Activated CD4-positive, CD25-positive, alpha-beta regulatory T cell treated with anti-CD3 and anti-CD28 coated beads, Interleukin-2, amount 50 U/mL, for 24 hours (primary cell): ENCODE measurements at places on chromosomes 2 and 18.

- no peak for ATAC-seq
These were observed 6.7 kb downstream of the ZNF521 start for GRCh38 chr18:25345081-25345866.

GRCh38 chr2:8794923-8795825 lies 42.2 kb downstream of the KIDINS220 start:
- ATAC-seq = no peak

GRCh38 chr18:54359233-54359632 lies 1.5 kb downstream of the C18orf54 start:
- no peak for ATAC-seq

DNA sequence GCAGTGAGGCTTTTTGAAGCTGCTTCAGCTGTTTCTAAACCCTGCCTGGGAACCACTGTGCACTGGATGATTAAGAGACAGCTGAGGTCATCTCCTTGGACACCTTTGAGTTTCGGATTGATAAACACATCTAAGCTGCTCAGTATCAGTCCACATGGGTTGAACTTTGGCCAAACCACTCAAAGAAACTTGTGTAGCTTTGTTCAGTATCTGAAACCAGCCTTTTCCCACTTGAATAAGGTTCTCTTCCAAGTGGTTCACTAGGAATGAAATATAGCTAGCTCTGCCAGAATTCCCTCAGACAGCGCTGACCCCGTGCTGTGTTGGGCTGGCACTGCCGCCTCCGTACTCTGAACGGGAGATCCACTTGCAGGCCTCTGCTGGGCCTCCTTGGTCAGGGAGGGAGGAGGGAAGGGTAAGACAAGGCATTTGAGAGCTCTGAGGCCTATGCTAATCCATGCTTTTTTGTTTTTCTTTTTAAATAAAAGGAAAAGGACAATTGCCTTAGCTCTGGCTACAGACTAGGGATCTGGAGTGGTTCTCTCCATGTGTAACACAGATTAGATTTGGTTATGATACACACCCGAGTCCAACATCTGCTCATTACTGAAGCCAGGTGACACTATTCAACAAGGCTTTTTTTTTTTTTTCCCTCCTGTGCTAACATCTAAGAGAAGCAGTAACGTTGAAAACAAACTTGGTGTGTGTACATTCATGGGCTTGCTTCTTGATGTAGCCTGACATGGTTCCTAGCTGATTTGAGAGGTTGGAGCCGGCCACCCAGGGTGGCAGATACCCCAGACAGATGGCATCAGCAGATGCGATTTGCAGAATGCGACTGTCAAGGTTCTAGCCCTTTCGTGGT lies 67.7 kb downstream of the NCK2 start:
- ATAC-seq = peak; percentile 30

DNA sequence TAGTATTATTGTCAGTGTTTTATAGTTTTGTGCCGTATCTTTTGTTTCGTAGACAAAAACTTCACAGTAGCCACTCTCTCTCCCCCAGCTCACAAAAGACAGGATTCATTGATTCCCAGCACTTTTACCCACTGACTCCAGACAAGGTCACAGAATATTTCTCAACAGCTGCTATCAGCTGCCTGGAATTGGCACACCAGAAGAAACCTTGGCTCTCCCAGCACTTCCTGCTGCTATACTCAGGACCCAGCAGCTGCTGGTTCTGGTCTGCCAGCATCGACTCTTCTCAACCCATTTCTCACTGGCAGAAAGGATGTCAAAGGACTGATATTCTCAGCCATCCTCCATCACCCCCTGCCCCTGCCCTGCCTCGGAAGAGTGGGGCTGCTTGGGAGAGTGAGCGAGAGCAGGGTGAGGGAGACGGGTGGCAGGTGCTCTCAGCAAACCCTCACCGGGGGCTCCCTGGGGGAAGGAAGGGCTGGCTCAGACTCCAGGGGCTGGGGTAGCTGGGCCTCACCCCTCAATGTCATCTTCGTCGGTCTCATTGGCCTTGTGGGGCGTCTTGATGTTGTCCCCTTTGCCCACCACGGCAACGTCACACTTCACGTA lies 6.1 kb upstream of the OTOF start:
- ATAC-seq = no peak

GRCh38 chr18:58638441-58638840 lies 9.6 kb upstream of the ALPK2 start:
- no peak for ATAC-seq

DNA sequence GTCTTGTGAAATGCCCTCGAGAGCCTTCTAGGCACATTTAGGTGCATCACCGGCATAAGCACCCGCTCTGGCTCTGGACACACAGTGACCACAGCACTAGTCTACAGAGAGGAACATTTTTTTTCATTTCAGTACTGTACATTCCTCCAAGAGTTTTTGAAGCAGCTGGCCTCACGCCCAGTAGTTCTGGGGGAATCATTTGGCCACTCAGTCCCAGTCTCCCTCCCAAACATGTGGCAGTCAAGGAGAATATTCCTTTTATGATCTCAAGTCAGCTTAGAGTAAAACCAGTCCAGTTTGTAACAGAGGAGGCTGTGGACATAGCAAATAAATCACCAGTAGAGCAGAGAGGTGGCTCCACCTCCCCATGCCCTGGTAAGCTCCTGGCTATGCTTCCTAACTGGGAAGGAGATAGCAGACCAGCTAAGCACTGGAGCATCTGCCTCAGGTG lies 48.1 kb downstream of the KCNE4 start:
- ATAC-seq = no peak

DNA sequence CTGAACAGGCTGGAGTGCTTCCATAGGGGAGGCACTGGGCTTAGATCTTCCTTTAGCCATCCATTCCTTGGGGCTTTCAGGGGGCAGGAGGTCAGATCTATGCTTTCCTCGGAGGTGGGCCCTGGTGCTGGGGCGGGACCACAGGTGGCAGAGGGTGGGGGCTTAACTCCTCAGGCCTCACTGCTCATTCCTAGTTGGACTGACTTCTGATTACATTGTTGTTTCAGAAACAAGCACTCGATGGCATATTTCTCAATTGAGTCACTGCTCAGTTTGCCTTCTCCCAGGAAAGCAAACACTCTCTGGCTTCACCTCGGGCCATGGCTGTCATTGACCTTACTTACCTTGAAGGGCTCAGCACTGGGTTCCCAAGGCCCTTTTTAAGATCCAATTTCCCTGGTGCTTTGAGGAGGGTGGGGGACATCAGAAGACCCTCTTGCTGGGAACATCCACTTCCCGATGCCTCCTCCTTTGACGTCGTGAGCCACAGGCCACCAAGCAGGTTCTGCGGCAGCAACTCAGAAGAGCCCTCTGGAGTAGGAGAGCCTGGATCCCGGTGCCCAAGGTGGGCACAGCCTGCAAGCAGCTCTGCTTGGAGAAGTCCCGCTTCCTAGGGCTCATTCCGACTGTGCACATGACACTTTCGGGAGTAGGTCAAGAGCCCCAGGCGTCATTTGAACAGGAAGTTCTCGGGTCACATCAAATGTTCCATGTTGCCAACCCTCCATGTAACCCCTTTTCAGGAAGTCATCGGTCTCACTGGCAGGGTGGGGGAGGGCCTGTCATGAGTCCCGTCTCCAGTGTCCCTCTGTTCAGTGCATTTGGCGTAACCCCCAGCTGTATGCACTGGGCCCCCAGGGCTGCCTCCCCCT lies 40.6 kb downstream of the SDC1 start:
- no peak for ATAC-seq

GRCh38 chr18:40810372-40810771 lies 1144.7 kb upstream of the PIK3C3 start:
- no peak for ATAC-seq

DNA sequence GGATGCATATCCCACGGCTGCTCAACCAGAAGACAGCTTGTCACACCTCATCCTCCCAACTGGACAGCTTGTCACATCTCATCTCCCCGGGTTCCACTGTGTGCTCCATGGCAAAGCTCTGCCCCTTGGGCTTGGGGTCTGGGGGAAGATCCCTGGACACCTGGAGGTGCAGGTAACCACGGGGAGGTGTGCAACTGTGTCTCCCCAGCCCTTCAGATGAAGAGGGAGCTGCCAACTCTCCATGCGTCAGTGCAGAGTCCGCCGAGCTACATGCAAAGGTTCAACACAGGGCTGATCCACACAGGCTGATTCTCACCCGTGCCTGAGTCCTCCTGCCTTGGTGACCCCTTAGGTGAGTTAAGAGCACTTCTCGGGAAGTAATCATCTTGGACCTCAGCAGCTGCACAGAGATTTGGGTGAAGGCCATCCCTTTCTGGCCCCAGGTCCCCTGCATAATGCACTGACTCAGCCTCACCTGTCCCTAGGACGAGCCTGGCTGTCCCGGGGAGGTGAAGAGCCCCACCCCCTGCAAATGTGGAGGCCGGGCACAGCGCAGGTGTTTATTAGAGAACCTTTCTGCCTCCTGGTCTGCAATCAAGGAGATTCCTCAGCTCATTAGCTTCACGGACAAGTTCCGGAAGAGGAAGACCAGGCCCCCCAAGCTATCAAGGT lies 157.9 kb downstream of the PXDN start:
- no peak for ATAC-seq

GRCh38 chr2:234676109-234676782 lies 179.4 kb upstream of the ARL4C start:
- no peak for ATAC-seq

GRCh38 chr2:204012072-204012653 lies 75.6 kb downstream of the ICOS start:
- no peak for ATAC-seq

GRCh38 chr2:116160657-116161056 lies 1653.8 kb upstream of the DDX18 start:
- no peak for ATAC-seq

DNA sequence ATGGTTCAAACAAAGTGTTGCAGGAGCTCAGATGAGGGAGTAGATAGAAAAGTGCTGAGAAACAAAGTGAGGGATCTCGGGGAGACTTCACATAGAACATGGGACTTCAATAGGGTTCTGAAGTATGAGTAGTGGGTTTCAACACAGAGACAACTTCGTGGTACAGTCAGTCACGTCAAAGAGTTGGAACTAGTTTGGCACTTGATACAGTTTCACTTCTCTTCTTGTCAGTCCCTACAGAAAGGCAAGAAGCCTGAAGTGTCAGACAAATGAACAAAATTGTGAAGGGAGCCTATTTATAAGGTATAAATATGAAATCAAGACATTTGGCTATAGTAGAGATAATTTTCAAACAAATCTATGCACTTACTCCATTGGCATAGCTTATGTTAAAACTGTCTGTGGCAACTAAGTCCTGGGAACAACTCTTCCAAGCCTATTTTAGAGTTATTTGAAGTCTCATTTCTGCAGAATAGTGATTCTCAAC lies 338.0 kb downstream of the TDRD15 start:
- no peak for ATAC-seq

GRCh38 chr2:180289627-180290026 lies 282.5 kb upstream of the CWC22 start:
- ATAC-seq = no peak

DNA sequence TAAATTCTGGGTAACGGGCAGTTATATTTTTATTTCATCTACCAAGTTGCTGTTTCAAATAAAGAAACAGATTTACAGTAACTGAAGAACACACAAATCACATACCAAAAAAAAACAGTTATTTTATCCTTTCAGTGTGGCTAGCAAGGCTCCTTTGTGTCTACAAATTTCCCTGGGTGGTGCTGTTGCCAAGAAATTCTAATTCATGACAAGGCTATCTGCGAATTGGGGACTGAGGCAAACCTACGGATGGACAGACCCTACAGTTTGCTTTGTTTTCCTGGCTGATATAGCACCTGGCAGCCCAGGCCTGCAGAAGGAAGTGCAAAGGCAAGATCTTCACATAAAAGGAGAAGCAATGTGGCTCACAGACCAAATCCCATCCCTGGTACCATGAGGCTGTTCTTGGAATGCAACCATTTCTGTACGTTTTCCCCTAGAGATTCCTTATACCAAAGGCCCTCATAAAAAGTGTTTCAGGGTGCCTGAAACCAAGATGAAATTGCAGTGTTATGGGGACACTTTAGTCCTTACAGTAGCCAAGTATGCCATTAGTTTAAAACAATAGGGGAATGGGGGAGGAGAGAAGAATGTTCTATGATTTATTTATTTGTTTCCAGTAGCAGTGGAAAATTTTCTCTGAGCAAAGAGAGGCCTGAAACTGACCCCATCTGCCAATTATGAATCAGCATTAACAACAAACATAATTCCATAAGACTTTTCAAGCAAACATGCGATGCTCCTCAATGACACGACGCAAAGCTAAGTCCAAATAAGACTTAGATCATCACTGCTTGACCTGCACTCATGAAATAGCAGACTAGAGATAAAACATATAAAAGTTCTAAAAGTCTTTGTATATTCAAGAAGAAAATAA lies 4.3 kb downstream of the KLF7 start:
- no peak for ATAC-seq

GRCh38 chr18:60292186-60292585 lies 80.4 kb downstream of the MC4R start:
- no peak for ATAC-seq

DNA sequence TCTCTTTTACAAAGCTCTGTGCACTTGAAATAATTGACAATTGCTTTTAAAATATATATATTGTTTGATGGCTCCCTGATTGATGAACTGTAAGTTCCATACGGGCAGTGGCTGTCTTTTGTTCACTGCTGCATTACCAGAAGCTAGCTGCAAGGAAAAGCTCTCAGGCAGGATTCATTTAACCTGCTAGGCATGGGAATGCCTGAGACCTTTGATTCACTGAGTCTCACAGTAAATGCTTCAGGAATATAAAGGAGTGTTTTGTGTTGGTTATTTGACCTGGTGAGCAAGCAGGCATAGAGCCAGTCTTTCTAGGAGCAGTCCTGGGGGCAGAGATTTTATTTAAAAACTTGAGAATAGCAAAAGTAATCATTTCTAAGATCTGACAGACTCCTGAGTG lies 193.2 kb upstream of the ITGA4 start:
- ATAC-seq = no peak

DNA sequence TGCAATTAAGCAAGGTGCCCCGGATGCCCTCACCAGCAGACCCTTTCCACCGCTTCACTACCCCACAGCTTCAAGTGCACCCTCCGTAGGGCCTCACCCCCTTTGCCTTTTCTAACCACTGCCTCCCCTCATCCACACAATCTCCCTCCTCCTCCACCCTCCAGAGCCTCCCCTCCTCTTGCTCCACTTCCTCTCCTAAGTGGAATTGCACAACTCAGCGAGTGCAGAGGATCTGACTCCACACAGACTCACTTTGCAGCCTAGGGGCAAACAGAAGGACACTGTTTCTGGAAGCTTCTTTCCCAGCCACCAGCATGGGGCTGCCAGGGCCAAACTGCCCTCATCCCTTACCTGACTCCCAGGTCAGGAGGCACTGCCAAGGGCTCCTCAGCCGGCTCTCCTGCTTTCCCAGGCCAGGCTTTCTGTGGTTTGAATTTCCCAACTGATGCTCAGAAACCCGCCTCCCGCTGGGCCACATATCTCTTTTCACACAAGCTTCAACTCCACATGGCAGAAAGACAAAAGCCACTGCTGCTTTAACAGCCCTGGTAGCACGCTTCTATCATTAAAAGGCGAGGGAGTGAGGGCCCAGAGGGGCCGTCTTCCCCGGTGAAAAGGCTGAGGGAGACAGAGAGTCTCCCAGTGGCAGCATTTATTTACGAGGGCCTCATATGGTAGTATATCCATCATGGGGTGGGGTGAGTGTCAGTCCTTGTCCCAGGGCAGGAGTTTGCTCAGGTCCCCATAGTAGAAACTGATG lies 74.7 kb upstream of the MGAT4A start:
- ATAC-seq = no peak
